ENCODE measurements at places on chromosomes 7 and 10.

GRCh38 chr7:52794621-52795020 lies 240.8 kb upstream of the POM121L12 start:
- no peak for DNase-seq

GRCh38 chr7:94441138-94441537 lies 46.4 kb downstream of the COL1A2 start:
- no peak for DNase-seq

- DNase-seq, result no peak
Observed at GRCh38 chr10:127320176-127320575, 123.8 kb upstream of the INSYN2A start.

DNA sequence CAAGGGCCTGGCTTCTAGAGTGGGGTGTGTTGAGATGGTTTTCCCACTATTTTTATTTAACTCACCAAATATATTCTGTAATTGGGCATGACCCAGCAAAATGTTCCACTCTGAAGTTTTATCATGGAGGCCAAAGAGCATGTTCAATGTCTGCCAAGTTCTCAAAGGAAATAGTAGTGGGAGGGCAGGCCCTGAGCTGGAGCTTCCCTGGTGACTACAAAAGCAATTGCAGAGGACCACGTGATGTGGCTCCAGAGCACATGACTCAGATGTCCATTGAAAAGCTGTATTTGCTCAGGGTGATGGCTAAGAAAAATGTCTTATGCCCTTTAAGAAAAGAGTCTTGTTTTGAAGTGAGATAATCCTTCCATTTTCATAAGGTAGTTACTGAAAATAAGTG lies 1024.8 kb downstream of the LRMDA start:
- no peak for DNase-seq

- DNase-seq, result no peak
Observed at GRCh38 chr10:122486406-122487080, 25.2 kb downstream of the HTRA1 start.

DNA sequence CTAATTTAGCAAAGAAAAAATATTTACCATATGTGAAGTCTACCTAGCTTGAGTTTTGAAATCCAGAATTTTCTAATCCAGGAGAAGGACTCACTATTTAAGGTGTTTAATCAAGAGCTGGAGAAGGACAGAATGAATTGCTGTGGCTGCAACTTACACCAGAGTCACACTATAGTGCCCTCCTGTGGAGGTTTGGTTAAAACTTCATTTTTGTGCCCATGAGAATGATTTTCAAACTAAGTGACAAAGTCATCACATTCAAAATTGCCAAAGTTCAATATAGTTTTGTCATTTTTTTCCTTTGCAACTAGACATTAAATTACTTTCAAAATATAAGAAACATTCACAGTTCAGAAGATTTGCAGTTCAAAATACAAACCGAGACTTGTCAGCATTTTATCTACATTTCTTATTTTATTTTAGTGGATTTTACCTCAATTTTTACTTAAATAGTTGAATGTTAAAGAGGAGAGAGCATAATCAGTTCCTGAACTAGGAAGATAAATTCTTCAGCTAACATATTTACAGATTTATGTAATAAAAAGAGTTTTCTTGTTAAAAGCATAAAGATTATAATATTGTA lies 70.7 kb downstream of the CABCOCO1 start:
- no peak for DNase-seq

DNA sequence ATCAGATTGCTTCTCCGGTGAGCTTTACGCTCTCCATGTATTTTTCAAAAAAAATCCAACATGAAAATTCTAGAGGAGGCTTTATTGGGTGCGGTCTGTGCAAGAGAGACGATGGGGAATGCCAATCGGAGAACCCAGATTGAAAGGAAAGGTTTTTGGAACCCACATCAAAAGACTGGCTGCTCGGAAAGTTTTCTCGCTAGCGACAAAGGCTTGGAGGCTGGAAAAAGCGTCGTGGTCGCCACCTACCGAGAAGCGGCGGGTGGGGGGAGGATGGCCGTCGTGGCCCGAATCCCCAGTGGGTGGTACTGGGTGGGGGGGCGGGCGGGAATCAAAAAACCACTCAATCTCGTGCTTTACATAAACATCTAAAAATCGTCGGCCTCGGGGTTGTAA lies 1.1 kb upstream of the GTF2I start:
- no peak for DNase-seq

GRCh38 chr7:33781167-33781566 lies 124.2 kb upstream of the BMPER start:
- DNase-seq, result no peak

- DNase-seq, result no peak
Observed at GRCh38 chr7:93958216-93958615, 36.7 kb downstream of the GNG11 start.

- no peak for DNase-seq
Observed at GRCh38 chr10:72736176-72736827, 44.4 kb downstream of the MCU start.

DNA sequence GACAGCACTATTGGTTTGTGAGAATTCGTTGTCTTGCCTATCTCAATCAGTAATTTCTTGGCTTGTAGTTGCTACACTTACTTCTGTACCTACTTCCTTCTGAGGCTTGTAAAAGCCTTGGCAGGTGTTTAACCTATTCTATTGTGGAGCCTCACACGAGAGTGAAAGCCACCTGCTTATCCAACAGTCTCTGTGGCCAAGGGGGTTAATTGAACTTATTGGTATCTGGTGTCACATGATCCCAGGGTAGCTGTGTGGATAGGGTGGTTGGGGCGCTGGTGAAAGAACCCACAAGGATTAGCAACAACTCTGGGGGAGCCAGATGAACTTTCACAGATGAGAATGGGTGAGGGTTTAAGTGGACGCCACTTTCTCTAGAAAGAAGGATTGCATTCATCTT lies 13.9 kb upstream of the ATP6V0E2 start:
- DNase-seq, result no peak

- no peak for DNase-seq
Observed at GRCh38 chr7:108515630-108516029, 10.3 kb downstream of the PNPLA8 start.

GRCh38 chr7:52831321-52831720 lies 204.1 kb upstream of the POM121L12 start:
- DNase-seq, result no peak

- DNase-seq, result no peak
Observed at GRCh38 chr10:15642095-15642494, 77.6 kb downstream of the ITGA8 start.

DNA sequence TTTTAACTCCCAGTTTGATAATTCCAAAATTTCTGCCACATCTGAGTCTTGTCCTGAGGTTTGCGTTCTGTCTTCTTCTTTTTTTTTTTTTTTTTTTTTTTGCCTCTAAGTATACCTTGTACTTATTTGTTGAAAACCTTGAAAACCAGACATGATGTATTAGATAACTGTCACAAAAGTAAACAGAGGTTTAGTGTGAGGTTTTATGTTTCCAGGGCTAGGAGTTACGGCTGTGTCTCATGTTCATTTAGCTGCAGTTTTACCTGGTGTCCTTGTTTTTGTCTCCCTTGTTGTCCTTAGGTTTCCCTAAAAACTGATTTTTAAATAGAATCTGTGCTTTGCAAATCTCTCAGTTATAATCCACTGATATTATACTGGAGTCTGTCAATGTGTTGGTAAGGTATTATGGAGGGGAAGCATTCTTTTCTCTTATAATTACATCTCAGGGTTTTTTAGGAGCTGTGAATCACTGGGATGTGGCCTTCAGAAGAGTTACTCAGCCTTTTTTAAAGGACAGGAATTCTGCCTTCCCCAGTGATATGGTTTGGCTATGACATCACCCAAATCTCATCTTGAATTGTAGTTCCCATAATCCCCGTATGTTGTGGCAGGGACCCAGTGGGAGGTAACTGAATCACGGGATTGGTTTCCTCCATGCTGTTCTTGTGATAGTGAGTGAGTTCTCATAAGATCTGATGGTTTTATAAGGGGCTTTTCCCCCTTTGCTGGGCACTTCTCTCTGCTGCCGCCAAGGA lies 95.0 kb downstream of the CDCA7L start:
- no peak for DNase-seq

DNA sequence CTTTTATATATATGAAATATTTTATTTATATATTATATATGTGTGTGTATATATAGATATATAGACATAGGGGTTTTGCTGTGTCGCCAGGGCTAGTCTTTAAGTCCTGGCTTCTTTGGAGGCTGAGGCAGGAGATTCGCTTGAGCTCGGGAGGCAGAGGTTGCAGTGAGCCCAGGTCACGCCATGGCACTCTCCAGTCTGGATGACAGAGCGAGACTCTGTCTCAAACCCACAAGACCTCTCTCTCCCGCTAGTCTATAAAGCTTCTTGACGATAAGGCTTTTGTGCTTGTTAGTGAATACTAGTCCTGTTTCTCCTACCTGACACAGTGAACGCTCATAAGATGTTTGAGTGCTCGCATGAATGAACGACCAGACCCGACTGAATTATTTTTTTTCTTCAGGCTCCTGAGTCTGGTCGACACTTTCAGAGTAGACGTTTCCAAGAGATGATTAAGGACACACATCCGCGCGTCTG lies 577 bp upstream of the DDX21 start:
- no peak for DNase-seq

DNA sequence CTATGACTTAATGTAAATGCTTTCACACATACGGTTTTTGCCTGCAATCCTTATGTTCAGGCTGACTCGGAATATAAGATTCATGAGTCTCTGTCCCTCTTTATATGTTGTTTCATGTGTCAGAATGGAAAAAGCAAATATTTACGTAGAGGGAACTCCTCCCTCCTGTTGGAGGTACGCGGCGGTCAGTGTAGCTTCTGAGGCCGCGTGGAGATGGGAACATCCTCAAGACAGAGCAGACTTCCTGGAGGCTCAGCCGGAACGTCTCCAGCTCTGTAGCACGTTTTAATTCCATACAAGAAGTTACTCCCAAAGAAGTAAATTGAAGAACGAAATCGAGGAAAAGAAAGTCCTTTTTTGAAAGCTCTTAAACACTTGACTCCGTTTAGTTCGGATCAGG lies 248.3 kb downstream of the EBF3 start:
- no peak for DNase-seq

DNA sequence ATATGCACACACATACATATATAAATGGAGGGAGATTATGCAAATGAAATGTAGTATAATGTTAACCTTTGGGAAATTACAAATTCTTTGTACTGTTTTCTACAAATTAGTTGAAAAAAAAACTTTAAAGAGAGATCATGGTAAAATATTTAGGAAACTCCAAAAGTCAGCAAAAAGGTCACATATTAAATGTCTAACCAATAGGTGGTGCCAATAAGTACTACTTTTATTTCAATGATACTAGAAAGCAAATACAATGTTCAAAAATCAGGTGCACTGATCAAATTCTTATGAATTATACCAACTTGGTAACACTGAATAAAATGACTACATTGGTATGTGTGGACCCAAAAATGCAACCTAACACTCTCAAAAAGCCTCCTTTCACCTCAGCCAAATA lies 276.9 kb downstream of the DOCK4 start:
- DNase-seq, result no peak

DNA sequence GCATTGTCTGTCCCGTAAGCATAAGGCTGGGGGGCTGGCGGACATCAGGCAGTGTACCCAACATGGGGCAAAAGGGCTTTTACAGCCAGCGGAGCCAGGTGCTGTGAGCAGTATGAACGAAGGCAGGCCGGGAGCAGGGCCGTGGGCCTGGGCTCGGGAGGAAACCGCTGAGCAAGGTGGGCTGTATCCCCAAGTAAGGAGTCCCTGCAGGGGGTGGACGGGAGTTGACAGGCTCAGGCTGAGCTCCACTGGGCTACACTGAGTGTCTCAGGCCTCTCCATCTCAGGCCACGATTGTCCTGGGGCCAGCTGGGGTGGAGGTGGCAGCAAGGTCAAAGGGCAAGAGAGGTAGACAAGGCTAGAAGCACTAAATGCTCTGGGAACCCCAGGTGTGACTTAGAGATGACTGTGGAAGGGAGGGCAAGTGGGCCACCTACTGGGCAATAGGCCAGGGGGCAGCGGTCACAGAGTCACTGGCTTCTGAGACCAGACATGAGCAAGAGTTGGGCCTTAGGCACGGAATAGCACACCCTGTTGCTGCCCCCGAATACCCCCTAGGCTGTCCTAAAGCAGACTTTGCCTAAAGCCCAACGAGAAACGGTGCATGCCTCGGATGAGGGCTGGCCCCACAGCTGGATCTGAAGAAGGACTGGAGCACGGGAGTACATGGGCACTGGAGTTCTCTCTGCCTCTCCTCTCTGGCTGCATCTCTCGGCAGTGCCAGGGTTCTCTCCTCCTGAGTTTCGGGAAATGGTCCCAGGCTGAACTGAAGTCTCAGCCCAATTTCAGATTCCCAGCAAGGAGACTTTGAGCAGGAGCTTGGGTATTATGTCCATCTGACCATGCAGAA lies 10.8 kb upstream of the RAMP3 start:
- DNase-seq, result no peak

DNA sequence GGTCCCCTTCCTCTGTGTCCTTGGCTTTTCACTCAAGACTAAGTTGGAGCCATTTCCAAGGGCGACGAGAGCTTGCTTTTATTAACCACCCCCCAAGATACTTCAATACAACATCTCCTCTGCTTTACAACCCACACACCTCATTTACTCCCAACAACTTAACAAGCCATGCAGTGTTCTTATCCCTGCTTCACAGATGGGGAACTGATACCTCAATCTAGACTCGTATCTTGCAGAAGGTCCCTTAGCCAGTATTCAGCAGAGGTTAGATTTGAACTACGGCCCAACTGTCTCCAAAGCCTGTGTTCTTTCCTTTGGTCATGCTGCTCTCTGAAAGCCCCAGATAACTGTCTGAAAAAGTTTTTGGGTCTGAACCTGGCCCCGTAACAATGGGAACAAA lies 444.8 kb downstream of the GRID1 start:
- no peak for DNase-seq

DNA sequence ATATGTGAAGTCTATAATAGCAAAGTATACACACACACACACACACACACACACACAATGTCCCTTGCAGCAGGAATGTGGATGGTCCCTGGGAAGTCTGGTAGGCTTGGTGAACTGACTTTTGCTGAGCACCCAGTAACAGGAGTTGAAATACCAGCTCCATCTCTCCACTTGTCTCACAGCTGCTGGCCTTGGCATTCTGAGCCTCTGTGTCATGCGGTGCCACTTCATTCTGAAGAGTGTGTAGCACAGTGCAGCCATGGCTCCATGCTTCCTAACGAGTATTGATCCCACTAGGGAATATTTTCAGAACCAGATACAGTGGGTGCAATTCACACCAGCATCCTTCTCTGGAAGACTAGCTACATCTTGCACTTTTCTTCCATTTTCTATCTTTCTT lies 192.4 kb downstream of the ADARB2 start:
- DNase-seq, result no peak

DNA sequence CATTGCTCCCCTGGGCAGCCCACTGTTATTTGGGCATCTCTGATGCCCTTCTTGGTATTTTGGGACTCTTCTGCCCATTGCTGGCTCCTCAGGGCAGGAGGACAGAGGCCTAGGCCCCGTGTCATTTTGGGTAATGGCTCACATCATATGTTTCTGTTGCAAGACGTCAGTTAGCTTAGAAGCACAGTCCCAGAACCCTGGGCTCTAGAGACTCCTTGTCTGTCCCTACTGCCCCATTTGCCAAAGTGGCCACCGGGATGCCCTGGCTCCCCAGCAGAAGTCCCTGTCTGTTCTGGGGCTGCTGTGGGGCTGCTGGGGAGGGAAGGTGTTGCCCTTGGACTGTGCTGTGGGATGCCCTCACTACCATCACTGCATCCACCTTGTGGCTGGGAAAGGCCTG lies 48.8 kb downstream of the ADCYAP1R1 start:
- DNase-seq, result no peak

- DNase-seq, result peak; percentile 35
Observed at GRCh38 chr7:50739744-50740435, 42.8 kb downstream of the GRB10 start.

GRCh38 chr7:4246536-4246935 lies 435.6 kb upstream of the FOXK1 start:
- DNase-seq, result no peak

Data from activated CD4-positive, CD25-positive, alpha-beta regulatory T cell (primary cell).